Activated gamma-delta T cell (primary cell): ENCODE measurements at places on chromosomes 6 and 20.

- no peak for DNase-seq
Observed at GRCh38 chr20:45394221-45395113, 13.6 kb upstream of the DBNDD2 start.

GRCh38 chr20:50373674-50374286, 136.4 kb upstream of the PTPN1 start:
- no peak for DNase-seq

DNA sequence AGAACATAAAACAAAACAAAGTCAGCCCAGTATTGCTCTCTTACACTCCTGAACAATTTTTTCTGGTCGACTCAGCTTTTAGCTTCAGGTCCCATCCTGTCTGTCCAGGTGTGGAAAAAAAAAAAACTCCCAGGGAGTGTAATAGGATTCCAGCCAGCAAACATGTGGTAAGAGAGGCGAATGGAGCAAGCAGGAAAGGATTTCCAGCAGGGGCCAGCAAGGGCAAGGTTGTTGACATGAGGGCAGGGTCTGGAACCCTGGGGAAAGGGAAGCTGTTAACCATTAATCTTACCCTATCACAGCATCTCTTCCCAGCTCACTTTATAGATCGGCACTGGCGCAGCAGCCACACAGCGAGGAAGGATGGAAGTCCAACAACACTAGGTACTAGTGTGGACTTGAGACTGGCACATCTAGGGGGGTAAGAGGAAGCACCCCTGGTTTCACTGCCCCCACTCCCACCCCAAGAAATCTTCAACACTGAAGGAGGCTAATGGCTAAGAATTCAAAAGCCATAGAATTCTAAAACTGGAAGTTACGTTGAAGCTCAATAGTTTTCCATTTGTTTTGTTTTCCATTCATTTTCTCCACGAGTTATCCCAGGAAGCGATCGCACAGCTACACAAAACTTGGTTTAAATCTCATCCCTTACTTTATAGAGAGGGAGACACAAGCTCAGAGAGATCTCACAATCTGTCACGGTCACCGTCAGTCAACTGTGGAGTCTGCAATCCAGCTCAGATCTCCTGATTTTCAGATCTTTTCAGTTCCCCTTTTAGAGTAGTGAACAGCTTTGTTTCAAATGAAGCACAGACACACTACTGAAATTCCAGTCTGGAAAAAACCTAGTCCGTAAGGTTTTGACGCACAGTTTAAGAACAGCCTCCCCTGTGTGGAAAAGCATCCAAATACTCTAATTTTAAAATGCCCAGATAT, 53.3 kb downstream of the SLC22A23 start:
- DNase-seq = no peak

GRCh38 chr6:124445581-124445980, 516.7 kb upstream of the RNF217 start:
- DNase-seq = no peak
